ENCODE measurements at places on chromosomes 2 and 18.

DNA sequence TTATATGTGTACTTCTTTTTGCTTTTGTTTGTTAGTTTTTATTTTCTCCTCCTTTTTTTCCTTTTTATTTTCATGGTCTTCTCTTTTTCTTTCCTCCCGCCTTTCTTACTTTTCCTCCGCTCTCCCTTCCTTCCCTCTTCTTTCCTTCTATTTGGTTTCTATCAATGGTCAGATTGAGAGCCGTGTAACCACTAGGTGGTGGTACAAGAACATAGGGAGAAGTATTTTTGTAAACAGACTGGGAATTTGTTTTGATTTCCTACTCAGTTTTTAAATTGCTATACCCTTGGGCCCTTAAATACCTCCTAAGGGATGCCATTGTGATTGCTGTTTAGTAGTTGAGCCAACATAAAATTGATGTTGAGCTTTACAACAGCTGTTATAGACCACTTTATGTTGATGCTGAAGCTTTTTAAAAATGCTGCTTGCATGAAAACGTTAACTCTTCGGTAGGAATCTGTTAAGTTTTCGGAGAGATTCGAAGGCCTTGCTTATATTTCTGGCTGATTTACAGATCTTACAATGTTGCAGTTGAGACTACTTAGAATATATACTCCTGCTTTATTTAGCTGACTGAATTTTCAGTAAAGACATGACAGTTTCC is 124.2 kb downstream of the UBE2E3 start:
- peak; percentile 38 for DNase-seq

DNA sequence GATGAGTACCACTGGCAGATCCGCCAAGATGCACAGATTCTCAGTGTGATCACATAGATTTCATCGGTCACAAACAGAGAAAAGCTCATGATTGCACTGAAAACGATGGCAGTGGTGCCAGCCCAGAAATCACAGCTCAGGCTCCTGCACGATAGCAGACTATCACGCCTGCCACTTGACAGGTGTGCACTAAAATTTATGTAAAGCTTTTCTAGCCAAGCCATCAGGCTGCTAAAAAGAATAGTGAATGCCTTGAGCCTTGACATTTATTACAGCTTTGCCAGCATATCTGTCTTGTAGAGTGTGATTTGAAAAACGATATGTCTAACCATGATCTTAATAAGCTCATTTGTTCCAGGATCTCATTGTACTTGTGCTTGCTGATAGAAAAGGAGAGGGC is 409.5 kb upstream of the CWC22 start:
- no peak for DNase-seq

DNA sequence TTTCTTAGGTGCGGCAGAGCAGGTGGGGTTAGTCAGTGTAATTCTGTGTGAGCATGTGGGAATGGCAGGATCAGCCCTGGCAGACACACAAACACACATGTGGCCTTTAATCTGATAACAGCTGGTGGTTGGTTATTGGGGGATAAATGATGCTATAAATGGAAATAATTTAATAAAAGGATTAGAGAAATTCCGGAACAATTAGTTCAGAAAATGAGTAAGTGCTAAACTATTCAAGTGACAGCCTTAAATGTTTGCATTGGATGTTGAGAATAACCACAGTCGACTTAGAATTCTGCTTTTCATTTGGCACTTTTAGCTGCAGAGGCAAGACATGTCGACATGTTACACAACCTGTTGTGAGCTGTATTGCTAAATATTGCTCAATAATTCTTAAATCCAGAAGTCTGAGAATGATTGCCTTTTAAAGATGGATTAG is 7.2 kb downstream of the SMYD1 start:
- DNase-seq = no peak

- DNase-seq = no peak
Observed at GRCh38 chr18:7645756-7646155, 78.6 kb downstream of the PTPRM start.
